Renal pelvis (tissue), 12 donors: ENCODE measurements at places on chromosomes 1 and 21. TPM values are rescaled to one million over a fixed set of nuclear protein-coding genes. Genes with fewer than 3 reads are reported as not detected.

OR10K2 gene
- polyA plus RNA-seq: not detected

RAP1GAP gene
- polyA plus RNA-seq: 23.1 TPM

TNFRSF14 gene
- polyA plus RNA-seq: 23.8 TPM

TAS1R1 gene
- 0.09 TPM for polyA plus RNA-seq

TNFAIP8L2 gene
- 1.2 TPM for polyA plus RNA-seq

HPCAL4 gene
- 0.30 TPM for polyA plus RNA-seq

RGS1 gene
- 1.3 TPM for polyA plus RNA-seq

GRCh38 chr1:204483791-204484190, 10.8 kb downstream of the PIK3C2B start:
- no peak for DNase-seq

- no peak for DNase-seq
Measured at GRCh38 chr1:41645062-41645461, 160.6 kb upstream of the EDN2 start.

DNA sequence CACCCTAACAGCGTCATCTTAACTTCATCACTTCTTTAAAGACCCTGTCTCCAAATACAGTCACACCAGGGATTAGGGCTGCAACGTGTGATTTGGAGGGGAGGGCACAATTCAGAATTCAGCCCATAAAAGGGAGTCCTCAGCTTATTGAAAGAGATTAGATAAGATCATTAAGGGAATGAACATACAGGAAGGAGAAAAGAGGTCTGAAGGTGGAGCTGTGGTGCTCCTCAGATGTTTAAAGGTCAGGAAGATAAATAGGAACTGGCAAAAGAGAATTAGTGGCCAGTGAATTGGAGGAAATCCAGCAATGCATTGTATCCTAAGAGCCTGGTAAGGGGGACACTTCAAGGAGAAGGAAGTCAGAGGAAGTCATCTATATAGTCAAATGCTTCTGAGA, 113.5 kb downstream of the PROX1 start:
- no peak for DNase-seq

DNA sequence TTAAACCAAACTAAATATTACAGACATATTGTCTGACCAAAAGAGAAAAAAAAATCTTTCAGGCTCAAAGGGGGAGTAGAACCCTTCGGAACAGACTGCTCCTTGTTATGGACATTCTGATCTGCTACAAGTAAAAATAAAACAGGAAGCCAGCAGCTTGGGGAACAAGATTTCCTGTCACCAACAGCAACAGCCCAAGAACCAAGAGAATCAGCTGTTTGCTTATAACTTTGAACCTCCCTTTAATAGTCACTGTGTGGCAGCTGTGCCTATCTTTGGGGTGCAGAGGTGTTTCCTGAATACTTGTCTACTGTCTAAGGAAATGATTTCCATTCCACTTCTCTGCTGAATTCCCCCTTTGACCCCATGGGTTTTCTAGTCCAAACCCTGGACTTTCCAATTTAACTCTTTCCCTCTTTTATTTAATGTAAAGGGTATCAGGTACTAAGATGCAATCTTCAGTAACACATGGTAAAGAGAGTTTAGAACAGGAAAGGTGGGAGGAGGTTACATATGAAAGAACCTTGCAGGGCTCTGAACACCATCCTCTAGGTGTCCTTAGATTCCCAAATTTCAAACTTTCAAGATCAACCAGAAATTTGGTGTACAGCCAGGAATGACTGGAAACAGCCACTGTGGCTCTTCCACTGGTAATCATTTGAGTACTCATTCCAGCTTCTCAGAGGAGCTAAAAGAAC, 38.6 kb downstream of the GPR3 start:
- DNase-seq: no peak

DNA sequence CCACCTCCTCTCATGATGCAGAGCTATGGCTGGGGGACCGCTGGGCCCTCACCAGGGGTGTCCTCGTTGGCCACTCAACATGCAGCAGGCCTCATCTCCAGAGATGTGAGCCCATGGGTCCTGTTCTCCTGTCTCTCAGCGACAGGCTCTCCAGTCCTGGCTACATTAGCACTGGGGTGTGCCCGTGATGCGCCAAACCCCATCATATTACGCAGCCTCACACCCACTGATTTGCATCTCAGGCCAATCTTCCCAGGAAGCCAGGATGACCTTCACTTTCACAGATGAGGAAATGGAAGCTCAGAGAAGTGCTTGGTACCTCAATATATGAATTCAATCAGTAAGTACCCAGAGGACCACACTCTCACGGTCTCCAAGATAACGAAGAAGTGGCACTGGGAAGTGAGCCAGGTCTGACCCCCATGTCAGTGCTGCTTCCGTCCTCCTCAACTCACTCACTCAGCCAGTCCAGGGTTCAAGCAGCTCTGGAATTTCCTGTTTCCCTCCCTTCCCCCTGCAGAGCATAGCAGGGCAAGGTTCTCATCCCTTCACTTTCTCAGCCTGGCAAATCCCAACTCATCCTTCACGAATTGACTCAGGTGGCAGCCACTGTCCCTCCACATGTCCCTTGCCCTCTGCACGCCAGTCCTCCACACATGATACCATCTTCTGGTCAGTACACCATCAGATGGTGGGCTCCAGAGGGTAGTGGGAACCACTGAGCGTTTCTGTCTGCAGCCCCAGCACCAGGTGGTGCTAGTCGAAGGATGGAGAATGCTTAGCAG, 28.9 kb upstream of the EVA1B start:
- DNase-seq: no peak

- no peak for DNase-seq
Measured at GRCh38 chr1:67791261-67791660, 42.0 kb downstream of the GNG12 start.

DNA sequence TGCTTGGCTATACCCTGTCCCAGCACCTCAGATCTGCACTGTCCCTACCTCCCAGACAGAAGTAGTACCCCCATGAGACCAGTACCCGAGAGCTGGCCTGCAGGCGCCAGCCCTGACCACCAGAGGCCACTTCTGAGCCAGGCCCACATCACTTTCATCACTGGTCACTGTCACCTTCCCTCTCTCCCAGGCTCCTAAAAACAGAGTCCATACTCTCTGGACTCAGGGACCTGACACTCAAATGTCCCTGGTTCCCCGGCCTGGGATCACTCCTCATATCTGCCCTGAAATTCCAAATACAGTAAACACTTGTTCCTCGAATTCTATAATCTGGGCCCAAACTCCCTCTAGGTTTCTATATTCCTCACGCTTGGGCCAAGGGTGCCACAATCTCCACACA, 18.7 kb downstream of the TMEM53 start:
- DNase-seq: no peak

- DNase-seq: no peak
Measured at GRCh38 chr1:26797627-26798026, 9.9 kb downstream of the PIGV start.

- no peak for DNase-seq
Measured at GRCh38 chr1:153527023-153527682, 8.6 kb downstream of the S100A6 start.

- DNase-seq: no peak
Measured at GRCh38 chr21:44517175-44517899, 22.7 kb downstream of the KRTAP10-1 start.
